AG09319 (cell line): ENCODE measurements at places on chromosomes 13 and 19.

- no peak for DNase-seq
Measured at GRCh38 chr13:33129094-33129832, 113.0 kb downstream of the KL start.

DNA sequence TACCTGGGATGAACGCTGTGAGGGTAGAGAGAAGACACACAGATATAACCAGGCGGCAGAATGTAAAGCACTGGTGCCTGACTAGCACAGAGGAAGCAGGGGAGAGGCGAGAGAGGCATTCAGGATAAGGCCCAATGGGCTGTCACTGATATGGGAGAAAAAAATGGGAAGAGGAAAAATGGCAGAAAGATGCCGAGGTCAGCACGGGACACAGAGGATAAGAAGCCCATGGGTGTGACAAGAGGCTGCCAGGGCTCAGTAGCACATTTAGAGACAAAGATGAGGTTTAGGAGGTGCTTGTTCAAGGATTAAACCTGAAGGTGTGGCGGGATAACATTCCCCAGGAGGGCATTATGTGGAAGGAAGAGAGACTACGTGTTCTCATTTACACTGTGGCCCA is 5.6 kb downstream of the SMG9 start:
- DNase-seq: no peak

DNA sequence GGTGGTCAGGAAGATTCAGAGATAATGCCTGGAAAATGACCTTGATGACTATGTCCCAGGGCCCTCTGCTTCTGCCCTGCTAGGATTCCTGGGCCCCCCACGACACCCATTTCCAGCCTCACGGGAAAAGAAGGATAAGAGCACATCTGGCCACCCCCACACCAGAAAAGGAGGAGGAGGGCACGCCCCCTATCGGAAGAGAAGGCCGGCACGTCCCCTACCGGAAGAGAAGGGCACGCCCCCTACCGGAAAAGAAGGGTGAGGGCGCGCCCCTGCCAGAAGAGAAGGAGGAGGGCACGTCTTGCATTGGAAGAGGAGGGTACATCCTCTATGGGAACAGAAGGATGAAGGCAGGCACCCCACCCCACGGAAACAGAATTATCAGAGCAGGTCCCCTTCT is 84.3 kb downstream of the IER2 start:
- DNase-seq: no peak

DNA sequence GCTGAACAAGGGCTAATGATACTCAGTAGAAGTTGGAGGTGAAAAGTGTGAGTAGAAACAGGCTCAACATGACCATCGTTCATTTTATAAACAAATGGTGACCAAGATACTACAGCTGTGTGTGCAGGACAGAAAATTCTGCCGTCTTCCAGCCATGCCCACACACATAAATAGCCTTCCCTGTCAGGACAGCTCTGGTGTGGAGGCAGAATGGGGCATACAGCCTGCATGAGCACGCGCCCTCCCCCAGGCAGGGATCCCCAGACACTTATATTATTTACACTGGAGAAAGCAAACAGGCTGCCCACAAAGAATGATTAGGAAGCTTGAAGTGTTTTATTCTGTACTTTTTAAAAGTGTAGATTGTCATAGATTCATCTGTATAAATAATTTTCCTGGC is 20.4 kb downstream of the GJA3 start:
- DNase-seq: no peak

DNA sequence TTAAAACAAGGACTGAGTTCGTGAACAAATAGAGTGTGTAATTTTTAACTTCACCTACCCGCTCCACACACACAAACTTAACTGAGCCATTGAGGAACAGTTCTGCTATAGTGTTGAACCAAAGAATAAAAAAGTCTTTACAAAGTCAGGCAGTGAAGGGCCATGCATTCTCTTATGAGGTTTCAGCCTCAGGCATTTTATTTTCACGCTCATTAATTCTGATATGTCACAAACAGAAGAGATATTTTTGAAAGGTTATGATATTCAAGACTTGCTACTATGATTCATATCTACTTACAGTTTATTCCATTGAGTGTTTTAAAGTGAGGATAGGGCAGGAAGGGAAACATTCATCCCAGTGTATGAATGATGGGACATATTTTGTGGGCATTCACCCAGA is 282.2 kb downstream of the SLITRK5 start:
- no peak for DNase-seq

- DNase-seq: no peak
Measured at GRCh38 chr13:62035981-62036380, 620.3 kb upstream of the PCDH20 start.

DNA sequence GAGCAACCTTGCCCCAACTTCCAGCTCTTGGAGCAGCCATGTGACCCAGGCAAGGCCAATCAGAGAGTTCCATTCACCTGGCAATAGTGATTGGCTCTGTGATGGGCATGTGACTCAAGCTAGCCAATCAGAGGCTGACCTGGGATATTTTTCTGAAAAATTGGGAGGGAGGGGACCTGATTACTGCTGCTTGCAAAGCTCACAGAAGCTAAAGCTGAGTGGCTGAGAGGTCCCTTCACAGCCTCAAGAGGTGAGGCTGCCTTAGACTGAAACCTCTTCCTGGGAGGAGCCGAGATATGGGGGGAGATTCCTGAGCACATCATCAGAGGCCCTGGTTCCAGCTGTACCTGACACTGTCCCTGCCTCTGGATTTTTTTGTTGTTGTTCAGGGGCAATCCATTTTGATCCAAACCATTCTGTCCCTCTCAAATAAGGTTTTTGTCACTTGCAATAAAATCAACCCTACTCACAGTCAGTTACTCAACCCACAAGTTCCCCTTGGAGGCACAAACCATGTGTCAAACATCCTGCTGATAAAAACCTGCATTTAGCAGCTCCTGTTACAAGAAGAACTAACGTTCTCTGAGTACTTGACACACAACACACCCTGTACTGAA is 4.8 kb downstream of the CIB3 start:
- DNase-seq: no peak

GRCh38 chr13:41995336-41995735 is 34.4 kb upstream of the VWA8 start:
- no peak for DNase-seq

DNA sequence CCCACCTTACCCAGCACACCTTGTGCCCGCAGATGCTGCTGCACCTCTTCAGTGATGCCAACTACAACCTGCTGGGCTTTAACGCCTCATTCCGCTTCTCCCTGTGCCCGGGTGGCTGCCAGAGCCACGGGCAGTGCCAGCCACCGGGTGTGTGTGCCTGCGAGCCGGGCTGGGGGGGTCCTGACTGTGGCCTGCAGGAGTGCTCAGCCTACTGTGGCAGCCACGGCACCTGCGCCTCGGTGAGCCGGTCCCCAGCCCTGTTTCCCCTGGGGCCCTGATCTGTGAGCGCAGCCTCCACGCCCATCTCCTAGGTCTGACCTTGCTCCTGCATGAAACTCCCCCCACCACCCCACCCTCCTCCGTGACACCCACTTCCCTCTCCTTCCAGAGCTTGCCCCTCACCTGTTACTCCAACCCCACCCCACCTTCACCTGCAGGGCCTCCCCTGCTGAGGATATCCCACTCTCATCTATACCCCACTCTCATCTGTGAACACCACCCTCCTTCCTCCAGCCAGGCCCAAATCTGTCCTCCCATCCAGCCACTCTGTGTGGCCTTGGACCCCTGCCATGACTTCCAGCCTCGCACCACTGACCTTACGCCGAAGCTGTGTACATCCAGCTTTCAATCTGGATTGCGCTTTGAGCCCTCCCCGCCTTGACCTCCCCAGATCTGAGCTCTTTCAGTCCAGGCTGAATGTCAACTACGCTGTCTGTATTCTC is 8.7 kb downstream of the MEGF8 start:
- no peak for DNase-seq

DNA sequence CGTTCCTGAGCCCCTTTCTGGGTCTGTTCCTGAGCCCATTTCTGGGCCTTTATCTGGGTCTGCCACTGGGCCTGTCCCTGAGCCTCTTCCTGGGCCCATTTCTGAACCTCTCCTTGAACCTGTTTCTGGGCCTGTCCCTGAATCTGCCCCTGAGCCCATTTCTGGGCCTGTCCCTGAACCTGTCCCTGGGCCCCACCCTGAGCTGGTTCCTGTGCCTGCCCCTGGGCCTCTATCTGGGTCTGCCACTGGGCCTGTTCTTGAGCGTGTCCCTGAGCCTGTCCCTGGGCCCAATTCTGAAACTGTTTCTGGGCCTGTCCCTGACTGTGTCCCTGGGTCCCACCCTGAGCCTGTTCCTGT is 40.4 kb upstream of the GRTP1 start:
- DNase-seq: no peak

- DNase-seq: no peak
Measured at GRCh38 chr13:91400063-91400399, 1.6 kb downstream of the GPC5 start.

DNA sequence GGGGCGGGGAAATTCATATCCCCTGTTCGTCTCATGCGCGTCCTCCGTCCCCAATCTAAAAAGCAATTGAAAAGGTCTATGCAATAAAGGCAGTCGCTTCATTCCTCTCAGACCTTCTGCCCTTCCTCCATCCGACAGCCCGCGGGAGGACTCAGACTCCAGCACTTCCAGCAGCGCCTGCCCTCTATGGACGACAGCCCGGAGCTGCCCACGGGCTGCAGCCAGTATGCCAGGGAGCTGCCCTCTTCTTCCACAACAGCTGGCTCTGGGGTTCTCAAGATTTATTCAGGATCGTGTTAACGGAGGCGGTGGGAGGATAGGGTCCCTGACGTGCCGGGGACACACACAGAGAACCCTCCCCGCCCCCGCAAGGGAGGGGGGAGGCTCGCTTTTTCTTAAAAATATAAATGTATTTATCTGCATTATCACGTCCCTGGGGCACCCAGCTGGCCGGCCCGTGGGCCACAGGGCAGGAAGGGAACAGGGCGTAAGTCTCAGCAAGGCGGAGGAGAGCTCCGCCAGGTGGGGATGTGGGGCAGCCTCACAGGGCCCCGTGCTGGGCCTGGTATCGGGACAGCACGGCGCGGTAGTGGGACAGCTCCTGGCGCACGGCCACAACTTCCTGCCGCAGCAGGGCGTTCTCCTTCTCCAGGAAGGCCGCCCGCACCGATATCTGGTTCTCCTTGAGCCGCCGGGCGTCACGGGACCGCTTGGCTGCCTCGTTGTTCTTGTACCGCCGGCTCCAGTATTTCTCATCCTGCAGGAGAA is 6.7 kb downstream of the DBP start:
- DNase-seq: no peak

DNA sequence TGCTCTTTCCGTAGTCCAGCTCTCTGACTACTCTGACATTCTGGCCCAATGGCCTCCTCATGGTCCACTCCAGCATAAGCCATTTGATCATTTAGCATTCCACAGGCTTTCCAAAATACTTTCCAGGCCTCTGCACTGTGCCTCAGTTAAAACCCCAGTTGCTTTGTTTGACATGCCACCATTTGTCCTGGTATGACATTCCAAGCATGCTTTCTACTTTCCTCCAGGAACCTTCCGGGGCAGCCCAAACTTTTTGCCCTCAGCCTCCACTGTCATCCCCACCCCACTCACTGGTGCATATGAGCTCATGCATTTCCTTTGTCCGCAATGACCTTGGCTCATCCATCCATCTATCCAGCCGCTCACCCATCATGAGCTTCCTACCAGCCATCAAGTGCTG is 41.8 kb upstream of the WASF3 start:
- no peak for DNase-seq

- DNase-seq: no peak
Measured at GRCh38 chr19:52695996-52696395, 38.8 kb downstream of the ZNF611 start.

DNA sequence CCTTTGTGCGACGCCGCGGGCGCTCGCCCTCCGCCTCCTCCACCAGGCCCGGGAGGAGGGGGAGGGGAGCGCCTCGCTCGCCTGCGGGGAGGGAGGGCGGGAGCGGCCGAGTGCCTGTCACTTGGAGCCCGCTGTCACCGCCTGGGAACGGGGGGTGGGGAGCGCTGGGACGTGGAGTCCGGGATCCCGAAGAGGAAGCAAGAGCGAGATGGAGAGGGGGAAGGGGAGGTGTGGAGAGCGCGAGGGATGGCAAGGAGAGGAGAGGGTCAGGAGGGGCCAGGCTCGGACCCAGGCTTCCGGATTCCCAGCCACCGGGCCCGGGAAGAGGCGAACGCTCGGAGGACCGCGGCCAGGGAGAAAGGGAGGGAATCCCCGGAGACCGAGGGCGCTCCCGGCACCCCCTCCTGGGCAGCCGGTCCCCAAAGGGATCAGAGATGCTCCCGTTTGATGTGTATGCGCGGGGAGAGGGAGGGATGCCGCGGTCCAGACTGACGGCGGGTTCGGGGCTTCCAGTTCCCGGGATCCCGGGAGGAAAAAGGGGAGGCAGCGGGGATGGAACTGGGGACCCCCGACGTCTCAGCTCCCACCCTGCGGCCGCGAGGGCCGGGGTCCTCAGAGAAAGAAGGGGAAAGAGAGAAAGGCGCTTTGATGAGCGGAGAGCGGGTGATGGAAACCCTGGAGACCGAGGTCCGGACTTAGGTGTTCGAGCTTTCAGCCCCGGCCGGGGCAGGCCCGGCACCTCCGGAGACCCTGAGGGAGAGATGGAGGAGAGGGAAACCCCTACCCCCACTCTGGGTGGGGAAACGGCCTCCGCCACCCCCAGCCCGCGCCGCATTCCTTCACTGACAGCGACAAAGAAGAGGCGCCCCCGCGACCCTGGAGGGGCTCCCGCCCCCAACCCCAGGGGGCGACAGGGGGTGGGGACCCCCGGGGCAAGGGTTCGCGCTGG is 4.7 kb upstream of the DPF1 start:
- no peak for DNase-seq

DNA sequence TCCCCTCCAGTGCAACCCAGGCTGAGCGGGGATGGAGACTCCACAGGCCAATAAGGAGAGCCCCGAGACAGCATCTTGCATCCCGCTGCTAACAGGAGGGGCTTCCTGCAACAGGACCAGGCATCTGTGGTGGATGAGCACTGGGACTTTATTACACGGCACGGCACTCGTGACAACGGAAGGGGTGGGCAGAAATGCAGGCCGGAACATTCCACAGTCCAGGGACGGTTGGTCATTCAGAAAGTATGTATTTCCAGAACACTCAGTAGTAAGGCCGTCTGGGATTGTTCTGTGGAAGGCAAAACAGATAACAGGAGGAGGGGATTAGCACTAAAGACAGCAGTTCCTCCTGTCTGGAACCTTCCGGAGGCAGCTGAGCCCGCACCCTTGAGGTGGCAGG is 3.3 kb upstream of the TM6SF2 start:
- no peak for DNase-seq

- no peak for DNase-seq
Measured at GRCh38 chr13:80475718-80476117, 134.8 kb upstream of the SPRY2 start.
